Hematopoietic multipotent progenitor cell treated with erythropoietin and hydrocortisone succinate and interleukin-3 and kit ligand, for 6 days (in vitro differentiated cells): ENCODE measurements at places on chromosomes 4 and X.

DNA sequence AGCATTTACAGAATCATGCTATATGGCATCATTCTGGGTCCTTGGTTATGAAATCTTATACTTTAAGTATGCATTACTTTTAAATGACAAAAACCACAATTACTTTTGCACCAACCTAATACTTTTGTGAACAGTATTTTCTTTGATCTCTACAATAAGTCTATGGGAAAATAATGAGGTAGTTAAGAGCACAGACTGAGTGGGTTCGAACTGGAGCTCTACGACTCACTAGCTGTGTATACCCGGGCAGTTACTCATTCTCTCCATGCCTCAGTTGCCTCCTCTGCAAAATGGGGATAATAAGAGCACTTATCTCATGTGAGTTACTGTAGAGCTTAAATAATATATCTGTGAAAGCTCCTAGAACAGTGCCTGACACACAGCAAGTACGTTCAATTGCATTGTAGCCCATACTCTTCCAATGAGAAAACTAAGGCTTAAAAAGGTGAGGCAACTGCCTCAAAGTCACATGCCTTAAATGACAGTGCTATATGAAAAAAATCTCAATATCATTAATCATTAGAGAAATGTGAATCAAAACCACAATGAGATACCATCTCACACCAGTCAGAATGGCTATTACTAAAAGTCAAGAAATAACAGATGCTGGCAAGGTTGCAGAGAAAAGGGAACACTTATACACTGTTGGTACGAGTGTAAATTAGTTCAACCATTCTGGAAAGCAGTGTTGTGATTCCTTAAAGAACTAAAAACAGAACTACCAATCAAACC lies 151.5 kb downstream of the CHIC2 start:
- DNase-seq, result no peak

DNA sequence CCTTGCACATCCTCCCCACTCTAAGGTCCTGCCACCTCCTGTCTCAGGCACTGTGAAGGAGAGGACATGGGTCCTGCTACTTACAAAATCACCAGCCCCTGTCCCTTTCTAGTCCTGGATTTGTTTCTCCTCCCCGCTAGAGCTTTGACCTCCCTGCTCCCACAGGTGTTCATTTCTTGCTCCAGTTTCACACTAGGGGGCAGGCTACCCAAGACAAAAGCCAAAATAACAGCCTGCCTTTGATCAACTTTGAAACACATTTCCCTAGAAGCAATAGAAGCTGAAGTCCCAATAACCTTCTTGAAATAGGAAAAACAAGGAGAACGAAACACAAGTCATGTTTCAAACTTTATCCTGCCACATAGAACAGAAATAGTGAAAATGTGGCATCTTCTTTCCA lies 164.4 kb downstream of the QDPR start:
- peak; percentile 47 for DNase-seq

GRCh38 chr4:128796934-128797333 lies 12.6 kb upstream of the JADE1 start:
- no peak for DNase-seq

DNA sequence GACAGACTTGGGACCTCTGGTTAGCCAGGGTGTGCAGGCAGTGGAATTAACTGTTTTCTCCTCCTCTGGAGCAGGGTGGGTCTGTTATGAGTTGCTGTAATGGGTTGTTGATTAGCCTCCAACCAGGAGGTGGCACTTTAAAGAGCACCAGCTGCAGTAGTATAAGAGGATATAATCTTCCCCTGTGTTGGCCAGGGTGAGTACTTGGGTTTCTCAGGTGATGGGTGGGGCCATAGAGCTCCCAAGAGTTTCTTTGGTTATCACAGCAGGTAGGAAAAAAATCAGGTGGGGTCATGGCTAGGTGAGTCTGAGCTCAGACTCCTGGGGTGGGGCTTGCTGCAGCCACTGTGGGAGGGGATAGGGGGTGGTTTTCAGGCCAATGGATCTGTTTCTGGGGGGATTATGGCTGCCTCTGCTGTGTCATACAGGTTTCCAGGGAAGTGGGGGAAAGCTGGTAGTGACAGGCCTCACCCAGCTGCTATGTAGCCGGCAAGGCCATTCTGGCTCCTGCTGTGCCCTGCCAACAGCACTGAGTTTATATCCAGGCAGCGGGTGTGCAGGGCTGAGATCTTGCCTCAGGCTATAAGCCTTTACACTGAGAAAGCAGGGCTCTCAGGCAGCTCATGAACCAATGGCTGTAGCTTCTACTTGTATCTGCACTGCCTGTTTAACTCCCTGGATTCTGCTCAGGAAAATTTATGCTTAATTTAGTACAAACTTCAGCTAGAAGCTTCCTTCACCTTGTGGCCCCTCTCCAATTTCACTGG lies 70.1 kb downstream of the CCNG2 start:
- no peak for DNase-seq

- DNase-seq, result peak; percentile 21
Measured at GRCh38 chrX:19017271-19017670, 33.4 kb upstream of the PHKA2 start.

DNA sequence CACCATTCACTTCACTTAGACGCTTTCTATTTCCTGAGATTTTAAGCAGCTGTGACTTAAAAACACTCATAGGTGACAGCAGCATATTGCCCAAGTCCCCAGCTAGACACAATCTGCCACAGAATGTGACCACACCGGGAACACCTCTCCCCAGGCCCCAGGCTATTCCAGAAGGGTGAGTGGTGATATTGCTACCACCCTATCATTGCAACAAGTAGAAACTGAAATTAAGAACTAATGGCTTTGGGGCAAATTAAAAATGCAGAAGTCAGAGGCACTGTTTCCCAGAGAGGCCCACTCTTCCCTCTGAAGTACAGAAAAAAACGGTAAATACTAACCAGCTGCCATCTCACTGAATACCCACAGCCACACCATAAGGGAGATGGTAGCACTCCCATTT lies 35.0 kb downstream of the QDPR start:
- peak; percentile 25 for DNase-seq

DNA sequence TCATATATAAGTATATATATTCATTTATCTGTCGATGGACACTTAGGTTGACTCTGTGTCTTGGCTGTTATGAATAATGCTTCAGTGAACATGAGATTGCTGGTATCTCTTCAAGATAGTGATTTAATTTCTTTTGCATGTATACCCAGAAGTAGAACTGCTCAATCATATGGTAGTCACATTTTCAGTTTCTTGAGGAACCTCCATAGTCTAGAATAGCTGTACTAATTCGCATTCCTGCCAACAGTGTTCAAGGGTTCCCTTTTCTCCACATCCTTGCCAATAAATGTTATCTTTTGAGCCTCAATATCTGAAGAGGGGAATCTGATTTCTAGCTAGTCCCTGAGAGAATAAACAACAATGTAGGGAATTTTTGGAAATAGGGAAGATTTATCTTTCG lies 32.4 kb upstream of the CCNG2 start:
- DNase-seq, result no peak

- DNase-seq, result no peak
Measured at GRCh38 chr4:80243274-80244018, 23.0 kb upstream of the FGF5 start.

- DNase-seq, result peak; percentile 23
Measured at GRCh38 chr4:52051615-52052474, 741 bp downstream of the SPATA18 start.

DNA sequence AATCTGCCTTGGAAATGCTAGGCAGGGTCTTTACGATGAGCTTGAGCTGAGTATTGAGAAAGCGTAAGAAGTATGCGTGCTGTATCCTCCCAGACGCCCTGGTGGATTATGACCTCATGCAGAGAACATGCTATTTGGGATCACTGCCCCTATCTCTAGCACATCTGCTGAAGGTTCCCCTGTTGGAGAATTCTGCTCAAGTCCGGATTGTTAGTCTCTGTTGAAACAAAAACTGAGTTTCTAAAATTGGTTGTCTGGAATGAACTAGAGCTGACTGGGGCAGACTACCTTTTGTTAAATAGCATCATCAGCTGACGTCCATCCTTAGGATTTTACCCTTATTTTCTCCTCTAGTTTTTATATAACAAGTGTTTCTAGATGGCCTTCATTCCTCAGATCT lies 7.5 kb downstream of the FHDC1 start:
- DNase-seq, result no peak

DNA sequence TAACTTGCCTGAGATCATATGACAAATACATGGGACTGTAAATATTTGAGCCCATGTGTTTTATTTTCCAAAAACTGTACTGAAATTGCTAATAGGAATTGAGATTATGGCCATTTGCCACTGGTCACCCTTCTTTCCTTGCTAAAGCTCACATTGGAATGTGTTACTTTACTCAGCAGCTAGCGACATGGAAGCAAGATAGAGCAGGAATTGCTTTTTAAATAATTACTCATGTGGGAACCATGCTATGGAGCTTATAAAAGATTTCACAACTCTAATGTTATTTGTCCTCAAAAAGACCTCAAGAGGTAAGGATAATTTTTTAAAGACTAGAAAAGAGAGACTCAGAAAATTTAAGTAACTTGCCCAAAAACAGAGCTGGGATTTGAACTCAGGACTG lies 48.8 kb upstream of the AFAP1 start:
- no peak for DNase-seq

DNA sequence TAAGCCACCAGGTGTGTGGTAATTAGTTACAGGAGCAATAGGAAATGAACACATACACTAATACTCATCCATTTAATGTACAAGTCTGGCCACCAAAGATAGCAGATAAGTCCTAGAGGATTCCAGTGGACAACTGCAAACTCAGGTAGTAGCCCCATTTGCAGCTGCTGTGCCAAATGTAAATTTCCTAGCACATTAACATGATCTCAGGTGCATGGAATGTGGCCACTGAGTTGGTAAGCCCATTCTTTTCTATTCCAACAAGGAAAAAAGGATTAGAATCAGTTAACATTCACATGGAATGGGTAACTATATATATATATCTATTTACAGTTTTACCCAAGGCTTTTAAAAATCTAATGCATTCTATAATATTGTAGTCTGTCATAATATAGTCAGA lies 23.3 kb upstream of the FRAS1 start:
- no peak for DNase-seq

- DNase-seq, result peak; percentile 60
Measured at GRCh38 chr4:184437565-184438265, 36.6 kb downstream of the IRF2 start.

DNA sequence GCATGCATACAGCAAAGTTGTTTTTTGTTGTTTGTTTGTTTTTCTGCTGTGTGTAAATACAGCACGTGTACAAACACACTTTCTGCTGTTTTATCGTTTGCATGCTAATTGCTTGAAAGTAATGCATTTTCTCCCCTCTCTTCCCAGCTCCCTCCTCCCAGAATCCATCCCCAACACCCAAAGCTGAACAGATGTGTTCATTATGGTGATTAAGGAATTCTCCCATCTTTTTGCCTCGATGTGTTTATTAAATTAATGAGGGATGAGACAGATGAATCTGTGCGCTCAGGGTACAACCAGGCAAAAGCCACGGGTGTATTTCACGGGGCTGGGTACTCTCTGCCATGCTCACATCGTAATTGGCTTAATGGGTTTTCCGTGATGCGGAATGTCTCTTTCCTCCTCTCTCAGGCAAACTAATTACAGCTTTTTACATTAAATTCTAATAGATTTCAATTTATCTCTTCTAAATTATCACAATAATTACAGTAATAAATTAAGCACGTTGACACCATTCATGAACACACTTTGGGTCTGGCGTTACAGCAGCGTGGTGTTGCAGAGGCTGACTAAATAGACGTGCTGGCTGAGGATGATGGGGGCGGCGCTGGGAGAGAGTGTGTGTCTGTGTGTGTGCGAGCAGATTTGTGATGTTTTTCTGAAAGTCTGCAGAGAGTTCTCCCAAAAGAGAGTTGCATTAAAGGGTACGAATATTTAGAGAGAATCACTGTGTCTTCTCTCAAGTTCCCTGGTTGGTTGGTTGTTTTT lies 117.7 kb downstream of the CRLF2 start:
- DNase-seq, result no peak

GRCh38 chr4:80321776-80322175 lies 13.8 kb upstream of the CFAP299 start:
- no peak for DNase-seq

GRCh38 chr4:71066737-71067716 lies 73.6 kb downstream of the DCK start:
- no peak for DNase-seq

- DNase-seq, result no peak
Measured at GRCh38 chr4:123954220-123954619, 557.6 kb downstream of the SPRY1 start.

GRCh38 chr4:108717386-108717785 lies 45.5 kb downstream of the ETNPPL start:
- DNase-seq, result no peak

GRCh38 chrX:139734996-139735395 lies 27.0 kb upstream of the MCF2 start:
- no peak for DNase-seq

- DNase-seq, result no peak
Measured at GRCh38 chrX:40727093-40727492, 8.2 kb downstream of the MED14 start.

DNA sequence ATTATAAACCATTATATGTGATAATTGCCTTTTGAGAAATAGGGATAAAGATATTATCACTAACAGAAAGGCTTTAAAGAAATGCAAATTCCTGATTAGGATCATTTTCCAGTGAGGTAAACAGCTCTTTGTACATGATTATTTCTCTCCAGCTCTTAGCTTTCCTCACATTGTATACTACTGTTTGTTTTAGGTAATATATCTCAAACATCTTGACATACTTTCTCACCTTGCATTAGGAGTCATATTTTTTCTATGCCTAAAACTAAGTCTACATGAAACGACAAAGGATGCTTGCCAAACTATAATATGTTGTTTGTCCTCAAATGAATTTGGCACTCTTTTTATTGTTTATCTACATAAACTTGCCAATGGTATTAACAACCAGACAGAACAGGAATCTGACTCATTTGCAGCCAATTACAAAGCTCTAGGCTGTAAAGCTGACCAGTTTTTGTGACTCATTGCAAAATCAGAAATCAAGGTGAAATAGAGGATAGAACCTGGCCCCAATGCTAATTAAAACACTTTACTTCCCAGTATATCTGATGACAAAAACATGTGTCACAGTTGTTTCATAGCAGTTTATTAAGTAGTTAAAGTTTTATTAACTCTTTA lies 107.0 kb downstream of the IQCM start:
- no peak for DNase-seq

GRCh38 chr4:118356731-118357130 lies 3.9 kb upstream of the PRSS12 start:
- no peak for DNase-seq

DNA sequence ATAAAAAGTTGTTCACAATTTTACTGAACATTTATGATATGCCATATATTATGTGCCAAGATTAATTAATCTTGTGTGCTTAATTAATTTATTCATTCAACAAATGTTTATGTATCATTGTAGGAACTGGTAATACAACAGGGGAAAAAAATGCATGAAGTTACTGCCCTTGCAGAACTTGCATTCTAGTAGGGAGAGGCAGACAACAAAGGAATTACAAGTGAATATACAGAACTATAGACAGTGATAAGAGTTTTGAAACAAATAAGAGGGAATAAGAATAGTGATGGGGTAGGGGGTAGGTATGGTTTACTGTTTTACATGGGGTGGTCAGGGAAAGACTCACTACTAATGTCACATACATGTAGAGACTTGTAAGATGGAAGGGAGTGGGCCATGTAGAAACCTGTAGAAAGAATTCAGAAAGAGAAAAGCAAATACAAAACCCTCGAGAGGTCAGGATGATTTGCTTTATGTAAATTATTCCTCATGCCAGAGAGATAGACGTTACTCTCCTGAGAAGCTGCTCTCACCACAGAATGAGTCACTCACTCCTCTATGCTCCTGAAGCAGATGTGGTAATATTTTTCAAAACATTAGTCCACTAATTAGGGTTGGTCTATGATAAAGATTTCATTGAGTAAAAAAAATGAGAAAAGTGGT lies 855.0 kb upstream of the GRID2 start:
- DNase-seq, result no peak
